Aorta (tissue), 5 donors: ENCODE measurements at places on chromosomes 4 and X. TPM values are rescaled to one million over a fixed set of nuclear protein-coding genes. Genes with fewer than 3 reads are reported as not detected.

Gene DRD5
- polyA plus RNA-seq: not detected

Gene CHIC1
- 2.8 TPM for polyA plus RNA-seq

Gene RPL9
- polyA plus RNA-seq: 2,360 TPM

Gene MAGEE1
- 4.6 TPM for polyA plus RNA-seq

Gene ATP1B4
- not detected for polyA plus RNA-seq

Gene CLGN
- not detected for polyA plus RNA-seq

Gene ADH1C
- polyA plus RNA-seq: 2.8 TPM
